ENCODE measurements at places on chromosomes 11 and 22.
A peak's percentile ranks its signal among the peaks of the same experiment; 100 is the strongest.

DNA sequence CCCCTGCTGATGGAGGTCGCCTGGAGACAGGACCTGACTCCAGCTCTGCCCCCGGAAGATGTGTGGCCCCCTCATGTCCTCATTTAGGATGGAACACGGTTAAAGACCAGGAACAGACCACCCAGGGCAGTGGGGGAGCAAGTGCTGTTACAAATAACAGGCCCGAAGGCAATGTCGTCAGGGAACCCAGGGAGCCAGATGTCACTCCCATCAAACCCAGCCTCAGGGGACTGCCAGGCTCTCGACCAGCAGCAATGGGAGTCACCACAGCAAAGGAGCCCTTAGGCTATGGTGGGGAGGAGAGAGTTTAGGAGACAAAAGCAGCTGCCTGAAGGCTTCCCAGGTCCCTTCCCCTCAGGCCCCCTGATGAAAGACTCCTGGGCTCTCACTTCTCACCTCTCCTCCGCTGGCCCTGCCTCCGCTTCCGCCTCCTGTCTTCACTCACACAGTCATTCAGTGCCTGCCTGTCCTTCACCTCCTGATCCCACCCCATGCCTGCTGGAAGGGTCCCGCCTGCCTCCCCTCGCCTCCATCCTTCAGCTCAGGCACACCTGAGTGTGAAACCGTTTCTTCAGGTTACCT lies 4.4 kb downstream of the RPS19BP1 start:
- DNase-seq, result peak; percentile 37

GRCh38 chr22:44430716-44431115 lies 67.3 kb downstream of the RTL6 start:
- no peak for DNase-seq

GRCh38 chr11:66277471-66278362 lies at the start of gene CNIH2:
CNIH2 (plus strand) TSS chr11:66278175; CDS start chr11:66278457, 282 bp downstream.
- peak; percentile 47 for DNase-seq

DNA sequence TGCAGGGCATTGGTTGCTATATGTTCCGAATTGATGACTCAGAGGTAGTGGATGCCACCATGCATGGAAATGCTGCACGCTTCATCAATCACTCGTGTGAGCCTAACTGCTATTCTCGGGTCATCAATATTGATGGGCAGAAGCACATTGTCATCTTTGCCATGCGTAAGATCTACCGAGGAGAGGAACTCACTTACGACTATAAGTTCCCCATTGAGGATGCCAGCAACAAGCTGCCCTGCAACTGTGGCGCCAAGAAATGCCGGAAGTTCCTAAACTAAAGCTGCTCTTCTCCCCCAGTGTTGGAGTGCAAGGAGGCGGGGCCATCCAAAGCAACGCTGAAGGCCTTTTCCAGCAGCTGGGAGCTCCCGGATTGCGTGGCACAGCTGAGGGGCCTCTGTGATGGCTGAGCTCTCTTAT lies 5.4 kb upstream of the TTC36 start:
- no peak for DNase-seq

DNA sequence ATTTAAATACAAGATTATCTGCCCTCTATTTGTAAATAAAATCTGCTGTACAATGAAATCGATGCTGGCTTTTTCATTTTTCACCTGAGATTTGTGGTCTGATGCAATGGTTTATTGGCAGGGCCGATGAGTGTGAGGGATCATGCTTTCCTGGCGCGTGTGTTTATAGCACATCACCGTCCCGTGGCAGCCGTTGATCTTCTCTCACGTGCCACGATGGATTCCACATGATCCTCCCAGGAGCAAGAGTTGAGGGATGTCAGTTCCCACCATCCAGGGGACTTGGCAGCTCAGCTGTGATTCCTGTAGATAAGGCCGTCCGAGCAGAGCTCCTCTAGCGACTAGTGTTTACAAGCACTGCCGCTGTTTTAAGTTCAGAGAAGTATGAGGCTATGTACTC lies 213.7 kb downstream of the TBC1D22A start:
- DNase-seq, result no peak

- no peak for DNase-seq
Measured at GRCh38 chr11:8330404-8330803, 66.7 kb upstream of the LMO1 start.

- no peak for DNase-seq
Measured at GRCh38 chr11:67657300-67657699, 6.8 kb upstream of the ACY3 start.

DNA sequence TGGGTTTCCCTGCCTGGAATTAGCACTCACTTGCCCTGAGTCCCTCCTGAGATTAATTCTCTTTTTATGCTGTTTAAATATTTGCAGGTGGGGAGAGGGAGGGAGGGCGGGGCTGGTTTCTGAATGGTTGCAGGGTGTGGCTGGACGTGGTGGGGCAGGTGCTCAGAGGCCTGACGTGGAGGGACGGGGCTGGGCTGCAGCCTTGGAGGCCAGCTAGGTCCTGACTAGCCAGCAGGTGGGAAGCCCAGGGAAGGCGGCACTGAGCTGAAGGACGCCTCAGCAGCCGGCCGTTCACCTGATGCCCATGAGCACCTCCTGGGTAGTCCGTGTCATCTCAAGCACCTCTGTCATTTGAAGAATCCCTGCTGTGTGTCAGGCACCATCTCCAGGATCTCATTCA lies 21.3 kb downstream of the SGSM1 start:
- DNase-seq, result peak; percentile 85

- DNase-seq, result no peak
Measured at GRCh38 chr22:42844756-42845155, 12.3 kb downstream of the ARFGAP3 start.

- no peak for DNase-seq
Measured at GRCh38 chr11:1870326-1870696, 17.4 kb downstream of the LSP1 start.

GRCh38 chr22:38698407-38699094 lies 2.2 kb downstream of the JOSD1 start:
- no peak for DNase-seq

GRCh38 chr22:48960980-48961660 lies 866.6 kb downstream of the BRD1 start:
- DNase-seq, result no peak

DNA sequence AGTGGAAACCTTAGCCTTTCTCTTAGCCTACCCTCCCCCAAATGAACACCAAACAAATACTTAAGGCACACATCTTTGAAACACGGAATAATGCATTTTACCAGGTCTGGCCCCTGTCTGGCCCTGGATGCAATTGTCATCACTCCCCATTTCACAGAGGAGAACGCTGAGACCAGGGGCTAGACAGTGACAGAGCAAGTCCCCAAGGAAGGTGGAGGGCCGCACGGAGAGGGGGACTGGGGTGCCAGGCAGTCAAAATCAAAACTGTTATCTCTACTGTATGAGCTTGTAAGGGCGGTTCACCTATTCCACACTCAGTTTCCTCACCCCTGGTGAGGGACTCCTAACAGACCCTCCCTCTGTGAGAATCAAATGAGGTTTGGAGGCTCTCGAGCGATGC lies 414.2 kb downstream of the SOX6 start:
- DNase-seq, result no peak

GRCh38 chr11:103109818-103110388 lies 677 bp downstream of the DYNC2H1 start:
- DNase-seq, result no peak

- DNase-seq, result no peak
Measured at GRCh38 chr11:71171576-71171975, 80.8 kb downstream of the SHANK2 start.

DNA sequence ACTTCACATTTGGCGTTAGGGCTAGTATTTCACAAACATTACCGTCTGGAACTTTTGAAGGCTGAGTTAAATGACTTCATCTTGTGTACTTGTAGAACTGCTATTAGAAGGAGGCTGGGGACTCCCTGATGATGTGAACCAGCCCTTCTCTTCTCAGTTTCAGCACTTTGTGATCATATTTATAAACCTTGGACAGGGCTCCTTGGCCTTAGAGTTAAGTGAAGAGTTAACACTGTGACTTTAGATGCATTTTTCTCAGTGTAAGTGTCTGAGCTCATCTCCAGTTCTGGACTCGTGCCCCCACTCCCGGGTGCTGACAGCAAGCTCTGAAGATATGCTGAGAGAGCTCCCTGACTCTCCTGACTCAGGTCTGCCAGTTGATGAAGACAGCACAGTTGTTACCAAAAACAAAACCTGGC lies 8.4 kb downstream of the MIAT start:
- no peak for DNase-seq

- DNase-seq, result no peak
Measured at GRCh38 chr11:66626382-66626781, 10.0 kb downstream of the RBM14 start.

DNA sequence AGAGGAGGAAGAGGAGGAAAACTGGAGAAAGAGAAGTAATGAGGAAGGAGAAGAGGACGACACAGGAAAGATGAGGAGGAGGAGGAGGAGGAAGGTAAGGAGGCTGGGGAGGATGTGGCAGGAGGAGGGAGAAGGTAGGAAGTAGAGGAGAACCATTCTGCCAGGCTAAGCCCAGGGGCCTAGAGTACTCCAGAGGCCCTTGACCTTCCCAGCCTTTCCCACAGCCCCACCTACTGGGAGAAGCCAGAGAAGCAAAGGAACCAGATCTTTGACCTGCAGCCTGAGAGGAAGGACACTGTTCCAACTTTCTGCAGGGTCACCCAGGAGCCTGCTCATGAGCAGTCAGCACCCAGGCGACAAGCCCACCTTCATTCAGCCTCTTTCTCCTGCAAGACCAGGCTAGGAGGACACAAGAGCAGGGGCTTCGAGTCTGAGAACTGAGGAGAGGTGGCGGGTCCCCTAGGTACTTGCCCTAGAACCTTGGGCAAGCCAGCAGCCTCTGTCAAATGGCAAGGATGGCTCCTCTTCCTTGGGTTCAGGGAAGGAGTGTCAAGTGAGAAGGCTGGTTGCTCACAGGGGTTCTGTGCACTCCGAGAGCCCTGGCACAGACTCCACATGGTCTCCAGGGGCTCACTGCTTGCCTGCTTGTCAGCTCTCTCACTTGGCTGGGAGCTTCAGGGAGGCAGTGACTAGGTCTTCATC lies 27.9 kb upstream of the OAF start:
- DNase-seq, result no peak

- no peak for DNase-seq
Measured at GRCh38 chr11:99117603-99118002, 96.9 kb downstream of the CNTN5 start.
